ENCODE measurements at places on chromosomes 12 and 14.

DNA sequence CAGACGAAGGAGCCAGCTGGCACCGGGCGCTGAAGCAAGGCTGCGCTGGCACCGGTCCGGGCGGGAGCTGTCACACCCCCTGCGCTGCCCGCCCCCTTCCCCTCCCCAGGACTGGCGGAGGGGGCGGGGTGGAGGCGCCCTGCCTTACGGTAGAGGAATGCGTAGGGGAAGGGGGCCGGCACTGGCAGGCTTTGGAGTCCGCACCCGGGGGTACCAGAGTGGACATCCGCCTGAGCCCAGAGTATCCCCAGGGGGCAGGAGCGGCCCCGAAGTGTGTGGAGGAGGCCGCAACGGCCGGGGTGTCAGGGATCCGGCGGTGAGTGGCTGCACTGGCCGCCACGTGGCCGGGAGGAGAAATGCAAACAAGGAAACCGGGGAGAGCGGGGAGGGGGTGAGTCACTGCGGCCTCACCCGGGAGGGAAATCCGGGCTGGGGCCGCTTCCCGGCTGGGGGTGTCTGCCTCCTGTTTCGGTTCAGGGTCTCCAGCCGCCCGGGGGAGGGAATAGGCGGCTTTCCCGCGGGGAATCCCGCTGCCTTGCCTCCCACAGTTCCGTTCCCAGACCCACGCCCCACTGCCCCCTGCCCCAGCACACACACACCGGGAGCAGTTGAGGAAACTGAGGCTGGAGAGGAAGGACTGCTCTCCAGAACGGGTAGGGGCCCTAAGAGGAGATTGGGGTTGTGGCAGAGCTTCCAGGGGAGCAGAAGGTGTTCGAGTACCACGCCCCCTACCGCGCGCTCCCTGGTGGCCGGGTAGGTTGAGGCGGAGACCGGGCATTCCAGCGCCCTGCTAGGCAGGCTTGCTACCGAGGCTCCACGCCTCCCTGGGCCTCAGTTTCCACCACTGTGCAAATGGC is at the start of gene RAPGEF3:
Gene RAPGEF3, minus strand, starts transcription at position 47 of the 857 bp plus-strand sequence. CDS start 324 bp downstream, outside the sequence.
- DNase-seq, result no peak

GRCh38 chr14:22919601-22919921 is 612 bp upstream of the RBM23 start:
- DNase-seq, result no peak

DNA sequence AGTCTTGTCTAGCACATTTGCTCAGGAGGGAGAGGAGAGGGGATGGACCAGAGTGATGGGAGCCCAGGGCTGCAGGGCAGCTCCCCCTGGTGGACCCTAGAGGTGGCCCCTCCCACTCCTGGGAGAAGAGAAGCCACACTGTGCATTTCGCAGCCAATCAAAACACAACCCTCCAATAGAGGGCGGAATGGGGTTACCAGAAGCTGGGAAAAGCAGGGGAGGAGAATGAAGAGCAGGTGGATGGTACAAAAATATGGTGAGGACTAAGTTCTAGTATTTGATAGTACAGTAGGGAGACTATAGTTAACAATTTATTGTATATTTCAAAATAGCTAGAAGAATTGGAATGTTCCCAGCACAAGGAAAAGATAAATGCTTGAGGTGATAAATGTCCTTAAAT is 23.6 kb downstream of the VASH1 start:
- peak; percentile 45 for DNase-seq

- no peak for DNase-seq
Measured at GRCh38 chr14:56121816-56122215, 3.6 kb downstream of the PELI2 start.

GRCh38 chr12:16523284-16523950 is 82.5 kb downstream of the LMO3 start:
- no peak for DNase-seq

- DNase-seq, result no peak
Measured at GRCh38 chr12:53214687-53215455, 7.8 kb upstream of the ITGB7 start.

DNA sequence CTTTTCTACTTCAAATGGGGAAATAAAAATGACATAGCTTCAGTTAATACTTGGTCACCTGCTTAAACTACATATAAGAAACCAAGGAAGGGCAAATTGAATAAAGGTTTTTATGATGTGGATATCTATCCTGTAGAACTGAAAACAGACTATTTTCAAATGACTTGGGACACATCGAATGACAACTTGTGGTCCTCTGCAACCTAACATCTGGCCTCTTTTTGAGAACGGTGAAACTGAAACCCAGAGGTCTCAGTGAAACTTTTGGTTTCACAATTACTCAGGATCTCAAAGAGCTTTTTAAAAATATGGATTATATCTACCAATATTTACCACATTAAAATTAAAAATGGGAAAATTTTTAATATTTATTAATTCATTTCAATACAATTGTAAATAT is 65.2 kb downstream of the PPP2R5E start:
- no peak for DNase-seq

GRCh38 chr14:68884031-68885030 is 91.5 kb upstream of the ZFP36L1 start:
- DNase-seq, result no peak

DNA sequence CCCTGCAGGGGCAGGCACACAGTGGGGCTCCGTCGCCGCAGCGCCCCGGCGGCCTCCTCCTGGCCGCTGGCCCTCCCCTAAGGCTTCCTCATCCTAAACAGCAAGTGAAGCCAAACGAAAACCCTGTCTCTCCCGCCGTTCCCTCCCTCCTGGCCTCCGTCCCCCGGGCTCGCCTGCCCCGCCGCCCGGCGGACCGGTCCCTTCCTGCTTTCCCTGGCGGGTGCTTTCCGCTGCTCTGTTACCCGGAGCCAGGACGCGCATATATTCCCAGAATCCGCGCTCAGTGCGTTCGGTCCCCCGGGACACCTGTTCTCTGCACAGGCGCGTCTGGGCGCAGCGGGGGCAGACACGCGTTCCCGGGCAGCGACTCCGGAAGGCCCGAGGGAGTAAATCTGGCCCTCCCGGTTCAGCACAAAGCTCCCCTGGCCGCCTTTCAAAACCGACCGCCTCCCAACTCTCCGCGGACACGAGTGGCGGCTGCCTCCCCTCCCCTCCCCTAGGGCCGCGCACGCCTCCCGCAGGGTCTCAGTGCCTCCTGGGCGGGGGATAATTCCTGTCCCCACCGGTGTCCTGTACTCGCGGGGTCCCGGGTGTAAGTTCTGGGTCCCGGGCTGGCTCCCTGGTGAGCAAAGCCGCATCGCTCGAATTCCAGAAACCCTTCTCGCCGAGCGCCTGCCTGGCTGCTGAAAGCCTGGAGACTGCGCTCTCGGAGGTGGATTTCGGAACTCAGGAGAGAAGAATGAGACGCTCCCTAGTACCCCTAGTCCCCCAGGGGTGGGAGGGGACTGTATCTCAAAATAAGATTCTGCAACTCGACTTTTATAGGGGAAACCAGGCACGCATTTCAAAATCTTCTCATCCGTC is 21.4 kb upstream of the CEP170B start:
- DNase-seq, result no peak

- no peak for DNase-seq
Measured at GRCh38 chr14:24607081-24607480, 2.4 kb downstream of the GZMH start.

- no peak for DNase-seq
Measured at GRCh38 chr12:82047446-82047845, 288.3 kb upstream of the PPFIA2 start.

GRCh38 chr14:45810152-45810872 is 557.3 kb upstream of the MIS18BP1 start:
- DNase-seq, result no peak

DNA sequence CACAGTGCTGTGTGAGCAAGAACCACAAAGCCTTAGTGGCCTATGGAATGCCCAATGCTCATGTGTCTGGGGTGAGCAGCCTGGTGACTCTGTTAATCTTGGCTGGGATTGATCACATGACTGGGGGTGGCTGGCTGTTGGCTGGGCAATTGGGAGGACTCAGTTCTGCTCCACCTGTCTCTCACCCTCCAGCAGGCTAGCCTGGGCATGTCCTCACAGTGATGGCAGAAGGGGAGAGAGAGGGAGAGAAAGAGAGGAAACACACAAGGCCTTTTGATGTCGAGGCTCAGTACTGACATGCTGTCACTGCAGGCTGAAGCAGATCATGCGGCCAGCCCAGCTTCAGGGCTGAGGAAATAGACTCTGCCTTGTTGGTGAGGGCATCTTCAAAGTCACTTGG is 136.8 kb downstream of the TBX5 start:
- no peak for DNase-seq

- DNase-seq, result no peak
Measured at GRCh38 chr12:105813201-105813600, 325.6 kb downstream of the NUAK1 start.

- no peak for DNase-seq
Measured at GRCh38 chr14:38389681-38390080, 133.8 kb upstream of the CLEC14A start.

DNA sequence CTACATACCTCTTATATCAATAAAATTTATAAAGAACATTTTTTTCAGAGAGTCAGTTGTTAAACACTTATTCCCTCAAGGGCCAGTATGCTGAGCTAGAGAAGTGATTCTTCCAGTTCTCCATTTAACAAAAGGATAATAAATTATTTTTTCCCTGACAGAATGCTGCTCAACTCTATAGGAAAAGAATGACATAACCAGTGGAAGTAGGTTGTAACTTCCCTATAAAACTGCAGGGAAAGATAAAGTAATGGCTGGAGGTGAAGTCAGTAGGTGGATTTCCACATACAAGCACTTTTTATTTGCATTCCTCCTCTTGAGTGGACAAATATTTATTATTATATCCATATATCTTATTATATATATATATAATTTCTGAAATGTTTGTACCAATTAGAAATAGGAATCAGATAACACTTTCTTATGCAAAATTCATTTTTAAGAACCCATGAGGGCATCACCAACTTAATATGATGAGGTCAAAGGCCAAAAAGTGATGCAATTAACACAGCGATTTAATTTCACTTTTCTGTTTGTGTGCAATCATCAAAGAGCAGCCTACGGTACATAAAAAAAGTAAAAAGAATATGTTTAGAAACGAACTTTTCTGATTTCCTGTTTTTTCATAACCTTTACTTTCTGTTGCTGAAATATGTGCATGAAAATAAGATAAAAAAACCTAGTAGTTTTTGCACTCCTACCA is 175.3 kb downstream of the PRKD1 start:
- DNase-seq, result no peak

- no peak for DNase-seq
Measured at GRCh38 chr12:102010265-102010994, 51.4 kb downstream of the WASHC3 start.

DNA sequence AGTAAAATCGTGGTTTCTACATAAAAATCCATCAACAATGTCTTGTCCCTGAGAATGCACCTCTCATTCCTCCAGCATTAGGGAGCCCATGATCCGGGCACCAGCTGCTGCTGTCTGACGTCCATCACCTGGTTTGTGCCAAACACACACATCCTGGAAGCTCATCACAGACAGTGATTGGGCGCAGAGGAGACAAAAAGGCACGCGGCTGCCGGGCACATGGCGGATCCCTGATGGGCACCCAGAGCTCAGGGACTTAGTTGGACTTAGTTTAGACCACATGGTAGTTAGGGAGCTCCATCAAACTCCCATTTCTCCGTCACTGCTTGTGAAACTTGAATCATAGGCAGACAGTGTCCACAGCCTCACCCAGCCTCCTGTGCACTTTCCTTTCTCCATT is 1059.3 kb downstream of the TMEM121 start:
- no peak for DNase-seq

- no peak for DNase-seq
Measured at GRCh38 chr12:93373961-93374656, 3.6 kb upstream of the NUDT4 start.

DNA sequence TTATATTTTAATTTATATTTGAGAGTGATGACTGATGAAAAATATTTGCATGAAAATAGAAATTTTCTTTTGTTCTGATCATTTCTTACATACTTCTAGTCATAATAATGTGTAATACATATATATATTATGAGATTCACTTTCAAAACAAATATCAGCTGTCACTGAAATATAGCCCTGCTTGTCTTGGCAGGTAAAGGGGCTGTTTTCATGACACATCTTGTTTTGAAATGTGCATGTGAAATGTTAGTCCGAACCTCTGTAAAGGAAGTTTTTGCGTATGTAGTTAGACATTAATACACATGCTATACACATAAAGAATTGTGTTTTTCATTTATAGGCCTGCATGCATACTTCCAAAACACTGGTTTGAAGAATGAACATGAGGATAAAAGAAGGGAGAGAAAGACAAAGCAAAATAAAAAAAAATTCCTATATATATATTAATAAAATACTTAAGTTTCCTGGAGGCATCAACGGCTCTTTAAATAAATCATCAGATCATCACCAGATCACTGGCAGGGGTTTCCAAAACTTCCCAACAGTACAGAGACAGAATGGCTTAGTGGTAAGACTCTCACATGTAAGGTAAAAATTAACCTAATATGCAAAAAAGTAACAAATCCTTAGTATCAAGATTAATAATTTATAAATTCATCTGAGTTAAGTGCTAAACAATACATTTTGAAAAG is 60.1 kb downstream of the SEL1L start:
- no peak for DNase-seq

- DNase-seq, result no peak
Measured at GRCh38 chr14:61673305-61673704, 22.0 kb upstream of the HIF1A start.

DNA sequence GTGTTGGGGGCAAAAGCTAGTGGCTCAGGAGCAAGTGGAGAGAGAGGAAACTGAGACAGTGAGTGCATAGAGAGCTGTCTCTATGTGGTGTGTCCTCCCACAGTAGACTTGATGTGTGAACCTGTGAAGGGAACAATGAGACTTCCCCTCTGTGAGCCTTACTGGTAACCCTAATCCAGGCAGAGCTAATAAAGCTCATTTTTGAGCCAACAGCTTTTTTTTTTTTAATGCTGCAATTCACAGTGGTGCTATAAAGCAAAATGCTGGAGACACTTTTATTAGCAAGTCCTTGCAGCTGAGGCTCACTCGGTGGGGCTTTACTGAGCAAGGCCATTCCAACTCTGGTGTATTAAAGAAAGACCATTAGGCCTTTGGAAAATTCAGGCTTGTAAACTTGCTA is 26.9 kb downstream of the FBXW8 start:
- no peak for DNase-seq

GRCh38 chr12:12190087-12190809 is 76.6 kb downstream of the LRP6 start:
- DNase-seq, result no peak

GRCh38 chr14:104322531-104323366 is 184.4 kb downstream of the KIF26A start:
- DNase-seq, result no peak

DNA sequence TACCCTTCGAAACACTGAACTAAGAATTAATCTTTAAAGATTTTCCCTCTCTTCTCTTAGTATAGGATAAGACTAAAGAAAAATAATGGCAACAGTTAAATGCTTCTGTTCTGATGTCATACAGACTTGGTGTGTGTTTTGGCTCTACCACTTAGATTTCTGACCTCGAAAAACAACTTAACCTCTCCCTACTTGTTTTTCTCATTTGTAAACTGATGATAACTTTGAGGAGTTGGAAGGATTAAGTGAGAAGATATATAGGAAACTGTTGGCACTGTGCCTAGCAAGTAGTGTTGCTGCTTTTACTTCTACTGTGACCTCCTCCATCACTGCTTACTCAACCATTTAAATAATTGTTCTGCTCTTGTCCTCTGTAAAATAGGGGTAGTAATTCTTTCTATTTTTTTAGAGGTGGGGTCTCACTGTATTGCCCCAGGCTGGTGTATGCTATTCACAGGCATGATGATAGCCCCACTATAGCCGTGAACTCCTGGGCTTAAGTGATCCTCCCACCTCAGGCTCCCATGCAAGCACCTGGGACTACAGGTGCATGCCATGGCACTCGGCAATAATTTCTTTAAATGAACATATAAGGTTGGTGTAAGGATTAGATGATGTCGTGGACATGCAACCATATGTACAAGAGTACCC is 22.4 kb downstream of the PALS1 start:
- DNase-seq, result peak; percentile 27

Measured in brain pericyte (primary cell).